Stimulated activated CD8-positive, alpha-beta memory T cell treated with anti-CD3 and anti-CD28 coated beads, Interleukin-4, amount 100 ng/mL, for 1 hour (primary cell): ENCODE measurements at places on chromosomes 11 and 22.

GRCh38 chr22:28609921-28610320 is 69.7 kb downstream of the TTC28 start:
- DNase-seq, result no peak

- DNase-seq, result no peak
These were observed 1.1 kb downstream of the PANX1 start for GRCh38 chr11:94129512-94130297.

DNA sequence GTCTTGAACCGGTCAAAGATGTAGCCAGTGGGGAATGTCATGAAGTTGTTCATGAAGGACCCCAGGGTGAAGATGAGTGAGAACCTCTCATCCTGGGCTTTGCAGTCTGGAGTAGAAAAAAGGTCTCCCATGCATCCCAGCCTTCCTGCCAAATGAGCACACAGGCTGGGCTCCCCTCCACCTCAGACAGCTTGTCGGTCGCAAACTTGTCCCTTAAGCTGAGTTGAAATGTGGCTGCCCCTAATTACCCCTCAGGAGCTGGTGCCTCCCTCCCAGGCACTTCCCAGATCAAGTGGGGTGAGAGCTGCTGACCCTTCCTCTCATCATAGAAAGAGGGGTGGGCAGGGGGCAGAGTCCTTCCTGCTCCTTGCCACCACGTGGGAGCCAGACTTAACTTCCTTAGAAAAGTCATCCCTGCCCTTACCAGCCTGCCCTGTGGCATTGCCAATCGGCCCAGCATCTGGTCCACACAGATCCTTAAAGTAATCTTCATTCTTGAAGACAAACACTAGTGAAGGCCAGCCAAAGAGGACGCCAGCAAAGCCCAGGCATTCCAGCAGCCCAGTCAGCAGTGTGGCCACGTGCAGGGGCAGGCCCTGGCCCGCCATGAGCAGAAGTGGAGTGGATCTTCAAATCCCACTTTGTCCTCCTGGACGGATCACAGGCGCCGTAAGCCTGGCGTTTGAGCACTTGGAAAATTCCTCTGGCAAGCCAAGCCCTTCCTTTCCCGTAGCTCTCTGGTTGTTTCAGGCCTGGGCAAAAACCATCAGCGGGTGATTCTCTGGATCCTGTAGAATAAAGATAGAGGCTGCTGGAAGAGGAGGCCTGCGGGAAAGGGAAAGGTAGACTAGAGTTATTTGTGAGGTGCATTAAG is 1.1 kb downstream of the SLC43A3 start:
- no peak for DNase-seq

GRCh38 chr22:23218867-23219251 is 38.5 kb downstream of the BCR start:
- DNase-seq, result no peak

GRCh38 chr11:63768237-63769041 is at the start of gene ZFTA:
ZFTA (minus strand) TSS chr11:63768775; CDS start chr11:63768622, 153 bp downstream.
- DNase-seq, result peak; percentile 33

DNA sequence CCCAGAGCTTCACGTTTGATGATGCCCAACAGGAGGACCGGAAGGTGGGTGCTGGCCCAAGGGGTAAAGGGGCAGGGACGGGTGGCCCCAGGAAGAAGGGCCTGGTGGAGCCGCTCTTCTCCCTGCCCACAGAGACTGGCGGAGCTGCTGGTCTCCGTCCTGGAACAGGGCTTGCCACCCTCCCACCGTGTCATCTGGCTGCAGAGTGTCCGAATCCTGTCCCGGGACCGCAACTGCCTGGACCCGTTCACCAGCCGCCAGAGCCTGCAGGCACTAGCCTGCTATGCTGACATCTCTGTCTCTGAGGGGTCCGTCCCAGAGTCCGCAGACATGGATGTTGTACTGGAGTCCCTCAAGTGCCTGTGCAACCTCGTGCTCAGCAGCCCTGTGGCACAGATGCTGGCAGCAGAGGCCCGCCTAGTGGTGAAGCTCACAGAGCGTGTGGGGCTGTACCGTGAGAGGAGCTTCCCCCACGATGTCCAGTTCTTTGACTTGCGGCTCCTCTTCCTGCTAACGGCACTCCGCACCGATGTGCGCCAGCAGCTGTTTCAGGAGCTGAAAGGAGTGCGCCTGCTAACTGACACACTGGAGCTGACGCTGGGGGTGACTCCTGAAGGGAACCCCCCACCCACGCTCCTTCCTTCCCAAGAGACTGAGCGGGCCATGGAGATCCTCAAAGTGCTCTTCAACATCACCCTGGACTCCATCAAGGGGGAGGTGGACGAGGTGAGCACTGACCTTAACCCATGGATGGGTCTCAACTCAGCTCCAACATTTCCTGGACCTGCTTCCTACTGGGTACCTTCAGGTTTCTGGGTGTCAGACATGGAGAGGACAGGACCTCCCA is 2.0 kb downstream of the RIC8A start:
- no peak for DNase-seq

- DNase-seq, result no peak
These were observed 89.2 kb downstream of the FDX1 start for GRCh38 chr11:110518809-110519514.

DNA sequence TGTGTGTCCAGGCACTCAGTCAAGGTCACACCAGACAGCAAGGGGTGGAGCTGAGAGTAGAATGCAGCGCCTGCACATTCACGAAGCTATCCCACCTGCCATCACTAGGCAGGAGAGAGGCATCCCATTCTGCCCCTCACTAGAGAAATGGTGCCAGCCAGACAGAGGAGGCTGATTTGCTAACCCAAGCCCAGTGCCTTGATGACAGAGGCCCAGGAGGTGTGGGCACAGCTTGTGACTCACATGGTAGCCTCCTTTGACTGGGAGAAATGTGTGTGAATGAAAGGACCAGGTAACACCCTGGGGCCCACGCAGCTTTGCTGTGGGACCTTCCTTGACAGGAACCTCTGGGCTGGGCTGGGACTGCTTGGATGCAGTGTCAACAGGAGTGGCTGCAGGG is 5.2 kb upstream of the NAALADL1 start:
- DNase-seq, result no peak

GRCh38 chr11:28342716-28343115 is 234.5 kb downstream of the METTL15 start:
- DNase-seq, result no peak

DNA sequence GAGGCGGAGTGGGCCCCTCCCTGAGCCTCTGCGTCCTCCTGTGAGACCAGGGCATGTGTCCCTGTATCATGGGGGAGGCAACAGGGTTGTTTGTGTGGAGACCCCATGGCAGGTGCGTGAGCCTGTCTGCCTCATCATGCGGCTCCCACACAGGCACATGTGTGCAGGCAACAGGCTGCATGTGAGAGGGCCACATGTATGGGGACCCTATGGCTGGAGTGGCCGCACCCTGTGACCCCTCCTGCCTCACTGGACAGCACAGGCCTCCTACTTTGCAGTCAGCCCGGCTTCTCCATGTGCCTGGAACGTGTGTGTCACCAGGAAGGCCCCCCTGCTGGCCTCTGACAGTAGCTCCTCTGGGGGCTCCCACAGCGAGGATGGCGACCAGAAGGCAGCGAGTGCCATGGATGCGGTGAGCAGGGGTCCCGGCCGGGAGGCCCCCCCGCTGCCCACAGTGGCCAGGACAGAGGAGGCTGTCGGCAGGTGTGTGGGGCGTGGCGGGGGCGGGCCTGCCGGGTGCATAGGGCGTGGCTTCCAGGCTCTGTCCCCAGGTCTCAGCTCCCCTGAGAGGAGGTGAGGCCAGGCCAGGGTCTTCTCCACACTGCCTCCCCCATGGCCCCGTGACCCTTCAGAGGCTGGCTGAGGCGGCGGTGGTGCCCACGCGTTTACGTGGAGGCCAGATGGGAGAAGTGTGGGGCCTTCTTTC is 34.1 kb downstream of the SBF1 start:
- no peak for DNase-seq

DNA sequence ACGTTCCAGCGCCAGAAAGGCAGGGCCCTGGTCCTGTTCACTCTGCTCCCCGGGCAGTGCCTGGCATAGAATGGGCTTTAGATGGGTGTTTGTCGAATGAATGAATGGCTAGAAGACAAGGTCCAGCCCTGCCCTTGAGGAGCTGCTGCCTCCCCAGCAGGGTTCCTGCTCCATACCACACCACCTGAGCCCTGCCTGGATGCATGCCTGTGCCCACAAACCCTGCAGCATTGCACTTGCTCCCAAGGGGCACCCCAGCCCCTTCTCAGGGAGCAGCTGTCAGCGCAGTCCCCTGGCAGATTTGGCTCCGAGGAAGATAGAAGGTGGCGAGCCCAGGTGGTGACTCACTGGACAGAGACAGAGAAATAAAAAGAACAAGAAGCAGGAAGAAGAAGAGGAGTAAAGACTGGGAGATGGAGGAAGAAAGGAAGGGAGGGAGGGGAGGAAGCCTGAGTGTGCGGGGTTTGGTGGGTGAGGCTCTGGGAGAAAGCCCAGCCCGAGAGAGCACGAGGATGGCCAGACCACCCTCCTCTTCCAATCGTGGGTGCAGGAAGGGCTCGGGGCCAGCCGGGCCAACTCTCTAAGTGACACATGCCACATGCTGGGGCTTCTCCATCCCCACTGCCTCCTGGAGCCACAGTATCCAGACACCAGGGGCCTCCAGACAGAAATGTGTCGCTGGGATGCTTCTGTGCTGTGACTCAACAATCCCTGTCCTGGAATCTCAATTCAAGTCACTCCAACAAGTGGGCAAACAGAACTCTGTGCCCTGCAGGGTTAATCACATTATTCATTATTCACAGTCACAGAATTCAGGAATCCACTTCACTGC is 1474.3 kb downstream of the BRD1 start:
- no peak for DNase-seq

DNA sequence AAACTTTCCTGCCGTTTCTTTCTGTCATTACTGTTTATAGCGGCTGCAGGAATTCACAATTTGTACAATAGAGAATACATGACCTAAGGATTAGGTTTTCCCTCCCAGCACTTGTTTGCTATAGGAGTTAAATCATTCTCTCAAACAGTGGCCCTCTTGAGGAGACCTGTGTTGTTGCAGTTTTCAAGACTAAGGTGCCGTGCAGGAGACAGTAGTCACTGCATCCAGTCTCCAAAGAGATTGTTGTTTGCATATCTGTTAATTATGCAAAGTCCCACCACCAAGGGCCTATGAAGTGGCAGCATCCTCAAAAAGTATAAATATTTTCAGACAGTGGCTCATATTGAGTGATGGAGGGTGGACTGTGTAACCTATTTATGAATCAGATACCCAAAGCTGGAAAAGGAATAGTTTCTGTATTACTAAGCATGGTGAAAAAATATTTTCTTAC is 2.3 kb downstream of the PRSS23 start:
- DNase-seq, result no peak

DNA sequence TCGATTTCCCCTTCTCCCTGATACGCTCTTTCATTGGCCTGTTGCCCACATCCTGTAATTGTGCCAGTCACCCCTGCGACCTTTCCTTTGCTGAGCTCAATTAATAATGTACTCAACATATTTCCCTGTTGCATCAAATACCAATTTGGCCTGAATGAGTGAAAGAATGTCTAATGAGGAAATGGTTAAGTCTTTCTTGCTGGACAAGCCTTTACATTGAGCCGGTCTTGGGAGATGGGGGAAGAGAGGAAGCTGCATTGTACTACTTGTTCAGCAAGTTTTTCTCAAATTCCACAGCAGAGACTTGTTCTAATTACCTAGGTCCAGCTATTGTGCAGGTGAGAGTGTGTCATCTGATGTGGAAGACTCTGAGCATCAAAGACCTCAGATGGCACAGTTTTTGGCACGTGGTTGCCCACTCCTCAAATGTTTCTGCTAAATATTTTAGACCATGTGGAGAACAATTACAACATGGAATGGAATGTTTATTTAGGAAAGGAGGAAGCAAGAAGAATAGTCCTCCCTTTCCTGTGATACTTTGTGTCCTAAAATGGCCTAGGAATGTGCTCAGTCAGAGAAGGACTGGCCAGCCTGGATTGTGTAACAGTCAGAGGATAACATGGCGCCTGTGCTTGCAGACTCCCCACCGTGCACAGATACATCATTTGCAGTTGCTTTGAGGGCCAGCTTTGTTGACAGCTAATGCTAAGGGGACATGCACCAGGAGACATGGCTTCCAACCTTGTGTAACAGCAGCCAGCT is 129.5 kb upstream of the E2F8 start:
- no peak for DNase-seq

GRCh38 chr22:37368058-37368457 is 59.2 kb downstream of the ELFN2 start:
- DNase-seq, result no peak

DNA sequence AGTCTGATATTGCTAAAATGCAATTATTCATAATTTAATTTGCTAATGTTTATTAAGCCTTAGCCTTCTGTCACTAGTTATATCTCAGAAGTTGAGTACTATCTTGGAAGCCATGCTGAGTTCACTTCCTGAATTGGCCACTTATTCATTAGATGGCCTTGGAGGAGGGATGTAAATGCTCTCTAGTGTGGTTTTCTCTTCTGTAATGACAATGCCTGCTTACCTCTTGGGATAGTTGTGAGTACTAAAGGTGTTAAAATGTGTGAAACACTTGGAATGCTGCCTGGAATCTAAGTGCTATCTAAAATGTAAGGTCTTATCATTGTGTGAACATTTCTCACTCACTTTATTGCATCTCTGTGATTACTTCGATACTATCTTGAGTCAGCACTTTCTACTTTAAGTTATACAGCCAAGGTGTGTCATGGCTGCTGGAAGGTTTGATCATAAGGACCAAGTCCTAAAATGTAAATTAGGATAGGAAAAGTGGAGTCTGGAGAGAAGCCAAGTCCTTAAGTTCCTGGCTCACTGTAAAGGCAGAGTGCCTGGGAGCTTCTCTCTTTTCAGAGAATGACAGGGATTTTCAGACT is 12.4 kb downstream of the GLYATL2 start:
- DNase-seq, result no peak

GRCh38 chr11:102226702-102227490 is 90.4 kb upstream of the BIRC3 start:
- no peak for DNase-seq

DNA sequence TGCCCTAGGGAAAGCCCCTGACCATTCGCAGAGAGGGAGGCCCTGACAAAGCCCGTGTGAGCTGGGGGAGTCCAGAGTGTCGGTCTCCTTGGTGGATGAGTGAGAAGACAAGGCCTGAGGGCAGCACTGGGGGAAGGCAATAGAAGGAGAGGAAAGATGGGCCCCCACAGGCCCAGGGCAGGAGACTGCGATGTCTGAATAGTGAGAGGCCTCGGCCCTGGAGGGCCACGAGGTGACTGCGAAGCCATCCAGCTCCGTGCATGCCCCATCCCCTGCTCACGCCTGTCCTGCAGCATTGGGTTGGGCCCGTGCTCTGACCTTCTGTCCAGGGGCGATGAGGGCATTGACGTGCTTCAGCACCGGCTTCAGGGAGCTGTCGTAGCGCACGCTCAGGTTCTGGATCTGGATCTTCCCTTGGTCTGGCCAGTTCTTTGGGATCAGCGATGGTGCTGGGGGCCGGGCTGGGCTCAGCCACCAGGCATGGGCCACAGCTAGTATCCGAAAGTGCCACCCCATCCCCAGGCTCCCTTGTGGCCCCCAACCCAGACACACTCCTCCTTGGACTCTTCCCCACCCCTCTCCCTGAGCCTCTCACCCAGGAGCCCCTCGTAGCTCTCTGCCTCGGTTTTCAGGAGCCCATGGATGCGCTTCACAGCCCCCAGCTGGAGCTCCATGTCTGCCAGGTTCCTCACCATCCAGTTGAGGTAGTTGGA is 8.3 kb upstream of the KCNJ11 start:
- DNase-seq, result no peak
